ENCODE measurements at places on chromosomes 5 and 9.

GRCh38 chr5:159097784-159098602 is 1.7 kb downstream of the EBF1 start:
- DNase-seq, result no peak

- no peak for DNase-seq
These were observed 24.0 kb downstream of the NRG2 start for GRCh38 chr5:140018920-140019644.

DNA sequence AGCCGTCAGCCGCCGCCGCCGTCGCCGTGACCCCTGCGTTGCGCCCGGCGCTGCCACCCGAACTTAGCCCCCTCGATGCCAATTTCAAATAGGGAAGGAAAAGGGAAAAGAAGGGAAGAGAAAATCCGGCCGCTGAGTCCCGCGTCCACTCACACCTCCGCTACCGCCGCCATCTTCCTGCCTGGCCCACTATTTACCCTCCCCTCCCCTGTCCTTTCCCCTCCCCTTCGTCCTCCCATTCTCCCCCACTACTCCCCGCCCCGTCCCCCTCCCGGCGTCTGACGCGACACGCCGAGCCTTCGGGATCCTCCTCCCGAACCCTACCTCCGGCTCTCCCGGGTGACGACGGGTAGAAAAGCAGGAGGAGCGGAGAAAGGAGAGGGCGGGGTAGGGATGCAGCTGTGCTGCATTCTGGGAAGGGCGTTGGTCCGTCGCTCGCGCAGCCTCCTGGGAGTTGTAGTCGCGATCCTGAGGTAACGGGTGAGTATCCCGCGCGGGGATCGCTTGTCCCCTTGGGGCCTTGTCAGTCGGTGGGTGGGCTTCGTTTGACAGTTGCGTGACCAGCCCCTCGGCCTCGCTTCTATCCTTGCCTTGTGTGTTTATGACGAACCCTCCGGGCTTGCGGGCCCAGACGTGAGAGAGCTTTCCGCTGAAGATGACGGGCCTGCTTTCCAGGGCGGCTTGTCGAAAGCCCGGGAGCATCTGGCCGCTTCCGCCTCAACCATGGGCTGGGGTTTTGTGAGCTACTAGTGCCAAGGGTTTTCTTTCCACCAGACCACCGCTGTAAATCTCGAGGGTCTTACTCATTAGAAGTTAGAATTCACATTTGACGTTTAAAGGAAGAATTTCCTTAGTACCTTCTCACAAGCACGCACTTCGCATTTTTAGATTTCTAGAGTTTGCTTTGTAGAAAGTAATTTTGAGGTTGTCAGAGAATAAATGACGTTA is at the start of the genes CERT1 and POLK:
TSS of gene CERT1 (minus strand) at position 195 of the 948 bp plus-strand sequence. CDS start 422 bp downstream, outside the sequence.
TSS of gene POLK (plus strand) at position 457 of the 948 bp plus-strand sequence.
- peak; percentile 91 for DNase-seq

GRCh38 chr9:79975621-79976256 is 404.0 kb downstream of the TLE4 start:
- no peak for DNase-seq

Data from T-helper 1 cell (primary cell).